ENCODE measurements at places on chromosomes 11 and 22. TPM values are rescaled to one million over a fixed set of nuclear protein-coding genes. Genes with fewer than 3 reads are reported as not detected.

EWSR1 gene
- 197 TPM for total RNA-seq

BACE1 gene
- 6.4 TPM for total RNA-seq

ADAMTS15 gene
- 2.6 TPM for total RNA-seq

SLC17A6 gene
- total RNA-seq, result not detected

PIWIL4 gene
- total RNA-seq, result 17.9 TPM

SCUBE2 gene
- 20.0 TPM for total RNA-seq

STK33 gene
- total RNA-seq, result 5.6 TPM

RASL10A gene
- total RNA-seq, result 5.0 TPM

GRAMD4 gene
- total RNA-seq, result 365 TPM

MED15 gene
- 160 TPM for total RNA-seq

ARHGAP8 gene
- total RNA-seq, result 28.6 TPM

OR2AT4 gene
- total RNA-seq, result not detected

- no peak for DNase-seq
Observed at GRCh38 chr11:102449651-102450570, 2.7 kb downstream of the TMEM123 start.

DNA sequence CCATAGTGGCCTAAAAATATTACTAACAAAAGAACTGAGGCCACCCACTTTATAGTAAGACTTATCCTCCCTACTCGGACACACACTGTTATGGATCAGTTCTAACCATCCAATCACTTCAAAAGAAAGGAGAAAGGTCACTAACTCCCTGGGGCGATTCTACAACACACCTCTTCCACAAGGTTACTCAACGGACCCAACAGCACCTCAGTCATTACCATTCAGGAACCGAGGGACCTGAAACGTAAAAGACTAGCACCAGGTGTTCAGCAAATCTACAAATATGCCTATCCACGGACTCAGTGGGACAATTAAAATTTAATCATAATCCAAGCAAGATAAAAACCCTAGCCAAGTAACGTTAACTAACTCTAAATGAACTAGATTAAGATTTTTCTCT lies 1.6 kb downstream of the HNRNPUL2 start:
- DNase-seq, result no peak

DNA sequence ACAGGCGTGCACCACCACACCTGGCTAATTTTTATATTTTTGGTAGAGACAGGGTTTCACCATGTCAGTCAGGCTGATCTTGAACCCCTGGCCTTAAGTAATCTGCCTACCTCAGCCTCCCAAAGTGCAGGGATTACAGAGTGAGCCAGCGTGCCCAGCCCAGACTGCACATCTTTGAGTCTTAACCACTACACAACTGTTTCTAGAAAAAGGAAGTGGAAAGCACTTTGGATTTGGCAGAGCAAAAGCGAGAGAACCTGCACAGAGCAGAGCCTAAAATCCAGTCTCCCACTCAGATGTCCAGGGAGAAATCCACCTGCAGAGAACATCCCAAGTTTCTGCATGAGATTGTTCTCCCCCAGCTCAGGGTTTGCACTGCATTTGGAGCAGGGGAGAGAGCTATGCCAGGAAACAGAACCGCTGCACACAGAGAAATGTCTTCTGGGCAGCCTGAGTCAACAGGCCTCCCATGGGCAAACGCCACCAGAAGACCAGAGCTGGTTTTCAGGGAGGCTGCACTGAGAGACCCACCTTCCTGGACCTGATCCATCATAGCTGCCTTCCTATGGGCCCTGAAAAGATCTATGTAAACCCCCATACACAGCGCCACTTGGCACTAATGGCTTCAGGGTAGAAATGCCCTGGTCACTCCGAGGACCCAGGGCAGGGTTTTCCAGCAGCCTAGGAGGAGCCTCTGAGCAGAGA lies 54.0 kb downstream of the RPUSD4 start:
- DNase-seq, result no peak

- no peak for DNase-seq
Observed at GRCh38 chr11:118618115-118618990, 10.9 kb downstream of the PHLDB1 start.

DNA sequence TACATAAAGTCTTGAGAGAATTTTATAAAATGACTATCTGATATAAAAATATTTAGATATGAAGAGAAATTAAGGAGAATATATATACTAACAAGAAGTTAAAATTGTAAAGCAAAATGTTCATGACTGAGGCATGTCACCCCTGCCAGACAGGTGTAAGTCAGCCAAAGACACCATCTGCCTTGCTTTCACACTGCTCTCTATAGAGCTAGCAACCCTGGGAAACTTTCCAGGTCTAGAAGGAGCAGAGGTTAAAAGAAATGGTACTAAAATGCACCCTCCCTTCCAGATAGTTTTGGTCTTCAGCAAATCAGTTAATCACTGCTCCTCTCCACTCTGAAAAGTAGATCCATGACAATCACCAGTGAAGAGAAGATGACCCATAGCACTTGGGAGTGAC lies 16.5 kb downstream of the PPP2R1B start:
- no peak for DNase-seq

DNA sequence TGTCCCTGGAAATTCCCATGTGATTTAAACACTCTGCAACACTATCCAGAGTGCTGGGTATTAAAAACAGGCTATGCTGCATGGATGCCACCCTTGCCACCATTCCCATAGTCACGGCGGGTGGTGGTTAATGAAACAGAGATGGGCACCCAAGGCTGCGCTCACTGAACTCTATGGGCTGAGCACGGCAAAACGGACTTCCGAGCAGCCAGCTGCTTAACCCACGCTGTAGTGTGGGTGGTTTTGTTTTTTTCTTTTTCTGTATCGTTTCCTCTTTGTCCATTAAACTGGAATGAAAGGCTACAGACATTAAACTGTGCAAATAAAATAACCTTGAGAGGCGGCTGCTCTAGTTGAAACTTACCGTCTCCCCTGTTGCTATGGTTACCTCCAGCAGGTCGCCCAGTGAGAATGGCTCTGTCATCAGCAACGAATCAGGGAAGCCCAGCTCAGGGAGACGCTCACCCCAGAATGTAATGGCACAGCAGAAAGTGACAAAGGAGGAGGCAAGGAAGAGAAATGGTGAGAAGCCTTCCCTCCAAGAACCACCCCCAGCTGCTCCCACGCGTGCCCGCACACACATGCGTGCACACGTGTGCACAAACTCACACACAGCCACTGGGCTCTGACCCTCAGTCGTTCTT lies 102.1 kb downstream of the C11orf91 start:
- DNase-seq, result no peak

DNA sequence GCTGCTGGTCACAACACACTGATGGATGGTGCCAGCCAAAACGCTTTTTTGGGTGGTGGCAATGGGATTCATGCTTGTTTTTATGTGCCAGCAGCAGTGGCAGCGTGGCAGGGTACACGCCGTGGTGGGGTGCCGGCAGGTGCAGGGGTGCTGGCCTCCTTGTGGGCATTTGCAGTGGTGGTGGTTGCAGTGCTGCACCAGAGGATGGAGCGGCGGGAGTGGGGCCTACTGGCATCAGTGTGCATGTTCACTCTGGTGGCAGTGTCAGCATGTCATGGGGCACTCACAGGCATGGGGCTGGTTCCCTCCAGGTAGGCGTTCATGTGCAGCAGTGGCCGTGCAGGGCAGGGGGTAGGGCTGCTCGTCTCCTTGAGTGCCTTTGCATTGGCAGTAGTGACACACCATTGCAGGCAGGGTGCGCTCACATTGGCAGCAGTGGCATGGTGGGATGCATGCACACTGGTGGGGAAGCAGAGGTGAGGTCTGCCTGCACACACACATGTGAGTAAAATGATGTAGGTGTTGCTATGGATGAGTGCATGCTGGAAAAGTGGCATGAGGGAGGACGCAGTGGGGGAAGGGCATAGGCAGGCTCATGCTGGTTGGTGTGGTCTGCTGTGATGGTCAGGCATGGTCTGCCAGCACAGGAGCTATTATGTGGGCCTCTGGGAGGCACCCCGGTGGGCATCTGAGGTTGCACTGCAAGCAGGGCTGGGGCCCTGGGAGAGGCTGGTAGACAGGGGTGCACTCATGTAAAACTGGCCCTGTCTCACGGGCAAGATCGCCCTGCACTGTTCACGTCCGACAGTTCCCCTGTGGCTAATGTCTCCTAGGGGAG lies 29.9 kb downstream of the CCDC15 start:
- no peak for DNase-seq

- no peak for DNase-seq
Observed at GRCh38 chr22:39658806-39659463, 88.4 kb downstream of the CACNA1I start.

DNA sequence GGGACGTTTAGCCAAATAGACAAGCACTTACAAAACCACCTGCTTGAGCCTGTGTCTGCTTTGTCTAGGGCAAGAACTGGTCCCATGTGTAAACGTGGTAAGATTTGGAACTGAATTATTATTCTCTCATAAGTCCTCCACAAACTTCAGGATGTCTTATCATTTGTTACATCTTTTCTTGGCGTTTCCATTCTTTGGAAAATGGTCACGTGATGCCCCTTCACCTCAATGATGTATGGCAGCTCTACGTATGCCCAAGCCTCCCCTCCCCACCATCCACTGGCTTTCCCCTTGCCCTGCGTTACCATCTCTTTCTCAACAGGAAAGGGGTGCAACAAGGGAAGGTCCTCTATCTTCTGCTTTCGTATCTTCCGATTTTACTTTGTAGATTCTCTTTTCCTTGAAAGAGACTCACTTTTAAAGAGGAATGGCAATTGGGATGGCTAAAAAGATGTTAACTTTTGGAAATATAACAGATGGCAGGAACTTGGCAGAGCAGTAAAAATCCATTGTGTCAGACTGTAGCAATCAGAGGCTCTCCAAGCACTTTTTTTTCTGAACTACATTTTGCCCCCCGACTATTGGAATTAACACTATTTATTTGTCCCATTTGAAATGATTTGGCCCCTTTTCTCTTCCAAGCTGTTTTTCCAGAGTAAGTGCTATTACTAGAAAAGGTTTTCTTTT lies 117.6 kb downstream of the FAT3 start:
- no peak for DNase-seq

- DNase-seq, result no peak
Observed at GRCh38 chr11:112302226-112302868, 41.7 kb upstream of the PLET1 start.

GRCh38 chr11:114039551-114039950 lies 20.0 kb upstream of the ZBTB16 start:
- no peak for DNase-seq

DNA sequence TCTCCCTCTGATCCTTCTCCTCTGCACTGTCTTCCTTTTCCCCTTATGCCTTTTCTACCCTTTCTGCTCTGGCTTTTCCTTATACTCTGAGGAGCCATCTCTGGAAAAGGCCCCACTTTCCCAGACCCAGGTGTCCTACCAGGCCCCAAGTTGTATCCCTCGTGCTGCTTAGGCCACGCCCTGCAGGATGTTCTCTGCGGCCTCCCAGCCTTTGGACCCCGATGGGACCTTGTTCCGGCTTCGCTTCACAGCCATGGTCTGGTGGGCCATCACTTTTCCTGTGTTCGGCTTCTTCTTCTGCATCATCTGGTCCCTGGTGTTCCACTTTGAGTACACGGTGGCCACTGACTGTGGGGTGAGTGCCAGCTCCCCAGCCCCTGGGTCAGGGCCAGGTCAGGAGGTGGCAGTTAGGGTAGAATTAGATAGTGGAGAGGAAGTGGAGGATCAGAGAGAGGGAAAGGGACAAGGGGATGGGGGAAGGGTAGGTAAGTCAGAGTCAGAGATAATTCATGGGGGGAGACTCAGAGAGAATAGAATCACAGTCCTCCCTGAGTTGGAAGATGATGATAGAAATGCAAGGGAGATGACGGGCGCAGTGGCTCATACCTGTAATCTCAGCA lies 8.9 kb downstream of the PGAP2 start:
- no peak for DNase-seq

- DNase-seq, result no peak
Observed at GRCh38 chr11:32115446-32115845, 24.6 kb downstream of the RCN1 start.

DNA sequence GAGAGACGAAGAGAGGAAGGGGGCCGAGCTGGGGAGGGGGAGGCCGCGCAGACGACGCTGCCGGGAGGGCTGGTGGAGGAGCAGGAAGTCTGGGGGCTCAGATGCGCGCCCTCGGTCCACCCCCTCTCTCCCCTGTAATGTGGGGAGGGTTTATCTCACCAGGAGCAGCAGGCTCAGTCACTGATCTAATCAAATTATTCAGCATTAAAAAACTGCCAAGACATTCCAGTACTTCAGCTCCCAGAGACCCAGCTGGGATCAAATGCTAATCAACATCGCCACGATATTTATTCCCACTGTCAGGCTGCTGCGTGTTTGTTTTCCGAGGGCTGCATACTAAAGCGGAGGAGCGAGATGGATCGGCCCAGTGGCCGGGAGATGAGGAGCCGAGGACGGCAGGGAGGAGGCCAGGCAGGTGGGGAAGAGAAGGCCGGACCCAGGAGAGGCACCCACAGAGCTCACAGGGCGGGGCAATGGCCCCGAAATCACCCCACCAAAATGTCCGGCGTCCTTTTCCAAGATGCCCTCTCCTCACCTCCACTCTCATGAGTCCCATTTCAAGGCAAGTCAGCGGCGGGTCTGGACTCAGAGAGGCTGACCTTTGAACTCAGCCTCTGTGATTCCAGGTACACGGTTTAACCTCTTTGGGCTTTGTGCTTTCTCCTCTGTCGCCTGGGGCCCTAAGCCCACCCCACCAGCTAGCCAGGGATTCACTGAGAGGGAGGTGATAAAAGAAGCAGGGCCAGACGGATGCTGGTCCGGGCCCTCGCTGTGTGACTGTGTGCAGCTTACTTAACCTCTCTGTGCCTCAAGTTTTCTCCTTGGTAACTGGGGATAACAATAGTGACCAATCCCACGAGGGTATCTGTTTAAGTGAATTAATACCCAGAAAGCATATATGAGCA lies 502.1 kb downstream of the MN1 start:
- DNase-seq, result no peak

DNA sequence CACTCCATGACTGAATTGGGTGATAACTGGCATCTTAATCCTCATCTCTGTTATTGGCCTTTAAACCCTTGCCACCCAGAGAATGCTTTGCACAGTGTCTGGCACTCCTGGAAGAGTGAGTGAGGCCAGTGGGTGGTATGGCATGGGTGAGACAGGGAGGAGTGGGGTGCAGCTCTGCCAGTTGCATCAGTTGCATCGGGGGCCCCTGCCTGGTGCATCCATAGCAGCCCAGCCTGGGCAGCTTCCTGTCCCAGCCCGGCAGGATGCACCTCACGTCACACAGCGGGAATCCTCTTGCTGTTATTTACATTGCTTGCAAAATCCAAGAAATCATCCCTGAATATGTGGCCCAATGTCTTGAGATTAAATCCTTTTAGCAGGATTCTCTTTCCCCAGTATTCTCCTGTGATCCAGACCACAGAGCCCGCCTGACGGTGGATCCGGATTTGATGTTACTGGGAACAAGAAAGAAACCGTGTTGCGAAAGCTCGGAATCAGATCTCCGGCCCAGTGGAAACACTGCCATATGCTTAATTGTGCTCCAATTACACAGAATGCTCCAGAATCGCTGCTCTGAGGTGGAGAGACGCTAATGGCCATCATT lies 37.6 kb upstream of the MN1 start:
- DNase-seq, result no peak

- no peak for DNase-seq
Observed at GRCh38 chr11:92204731-92205130, 19.9 kb upstream of the FAT3 start.

DNA sequence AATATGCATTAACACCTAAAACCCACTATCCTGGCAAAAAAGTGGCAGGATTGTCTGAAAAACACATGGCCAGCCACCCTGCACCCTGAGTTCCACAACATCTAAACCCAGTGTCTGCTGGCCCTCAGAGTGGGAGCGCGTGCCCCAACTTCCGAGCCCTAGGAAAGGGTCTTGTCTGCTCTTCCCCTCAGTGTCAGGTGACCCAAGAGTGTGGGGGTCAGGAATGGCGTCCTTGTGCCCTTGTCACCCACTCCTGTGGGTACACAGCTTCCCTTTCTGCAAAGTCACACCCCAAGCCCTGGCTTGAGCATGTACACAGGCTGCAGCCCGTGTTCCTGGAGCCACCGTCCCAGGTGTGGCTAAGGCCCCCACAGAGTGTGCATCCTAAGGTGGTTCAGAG lies 67.6 kb downstream of the CDKN1C start:
- DNase-seq, result no peak
